Activated CD8-positive, alpha-beta memory T cell treated with anti-CD3 and anti-CD28 coated beads for 1 hour (primary cell): ENCODE measurements at places on chromosomes 4 and X.

GRCh38 chr4:151147000-151147399 lies 47.6 kb downstream of the RPS3A start:
- DNase-seq = no peak

DNA sequence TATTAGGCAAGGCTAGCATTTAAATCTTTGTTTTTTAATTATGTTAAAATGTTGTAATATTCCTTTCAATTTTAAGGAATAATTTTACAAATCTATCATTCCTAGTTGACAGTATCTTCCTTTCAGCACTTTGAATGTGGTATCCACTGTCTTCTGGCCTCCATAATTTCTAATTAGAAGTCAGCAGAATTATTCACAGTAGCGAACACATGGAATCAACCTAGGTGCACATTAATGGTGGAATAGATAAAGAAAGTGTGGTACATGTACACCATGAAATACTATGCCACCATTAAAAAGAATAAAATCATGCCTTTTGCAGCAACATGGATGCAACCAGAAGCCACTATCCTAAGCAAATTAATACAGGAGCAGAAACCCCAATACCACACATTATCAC lies 1887.8 kb downstream of the PCDH7 start:
- DNase-seq = no peak

DNA sequence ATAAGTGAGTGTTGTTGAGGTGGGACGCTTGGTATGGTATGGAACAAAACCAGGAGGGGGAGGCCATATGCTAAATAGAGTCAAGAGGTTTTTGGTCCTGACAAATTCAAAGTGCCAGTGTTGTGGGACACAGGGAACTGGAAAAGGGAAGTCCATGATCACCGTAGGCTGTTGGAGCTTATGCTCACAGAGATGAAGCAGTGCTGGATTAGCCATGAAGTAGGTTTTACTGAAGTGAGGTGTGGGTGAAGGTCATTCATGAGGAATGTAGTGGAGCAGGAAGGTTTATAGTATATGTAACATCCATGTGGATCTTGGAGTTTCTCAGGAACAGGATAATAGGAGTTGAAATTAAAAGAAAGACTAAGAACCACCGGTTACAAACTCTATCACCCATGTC lies 256.1 kb upstream of the PITX2 start:
- no peak for DNase-seq

GRCh38 chrX:30812326-30812725 lies 76.7 kb downstream of the TAB3 start:
- DNase-seq = no peak

DNA sequence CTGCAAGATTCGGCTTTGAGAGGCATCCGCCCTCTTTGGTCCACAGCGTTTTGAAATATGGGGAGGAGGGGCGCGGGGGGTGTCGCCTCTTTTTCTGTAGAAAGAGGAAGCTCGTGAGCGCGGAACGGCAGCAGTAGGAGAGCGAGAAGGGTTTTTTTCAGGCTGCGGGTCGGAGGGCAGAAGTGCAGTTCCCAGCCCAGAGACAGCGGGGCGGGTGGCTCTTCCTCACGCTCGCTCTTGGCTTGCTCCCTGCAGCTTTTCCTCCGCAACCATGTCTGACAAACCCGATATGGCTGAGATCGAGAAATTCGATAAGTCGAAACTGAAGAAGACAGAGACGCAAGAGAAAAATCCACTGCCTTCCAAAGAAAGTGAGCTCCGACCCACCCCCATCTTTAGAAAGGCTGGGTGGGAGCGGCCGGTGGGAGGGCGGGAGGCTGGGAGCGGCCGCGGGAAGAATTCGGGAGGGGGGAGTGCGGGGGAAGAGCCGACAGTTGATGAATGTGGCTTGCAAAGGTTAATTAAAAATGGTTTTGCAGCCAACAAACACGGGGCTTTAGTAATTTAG lies 1.2 kb downstream of the TMSB4X start:
- no peak for DNase-seq

- DNase-seq = no peak
Measured at GRCh38 chrX:96403446-96403845, 281.2 kb upstream of the DIAPH2 start.

DNA sequence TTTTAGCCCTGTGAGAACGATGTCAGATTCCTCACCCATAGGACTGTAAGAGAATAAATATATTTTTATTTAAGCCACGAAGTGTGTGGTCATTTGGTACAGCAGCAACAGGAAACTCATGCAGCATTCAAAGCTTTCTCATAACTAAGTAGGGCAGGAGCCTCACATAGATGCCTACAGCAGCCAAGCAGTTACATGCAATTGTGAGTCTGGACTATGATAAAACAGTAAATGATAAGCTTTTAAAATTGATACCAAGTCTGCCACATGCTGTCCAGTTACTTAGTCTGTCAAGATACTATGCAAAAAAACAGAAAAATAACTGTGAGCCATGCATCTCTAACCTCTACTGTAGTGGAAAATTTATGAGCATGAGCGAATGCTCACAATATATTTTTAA lies 359.6 kb downstream of the HS3ST1 start:
- no peak for DNase-seq

DNA sequence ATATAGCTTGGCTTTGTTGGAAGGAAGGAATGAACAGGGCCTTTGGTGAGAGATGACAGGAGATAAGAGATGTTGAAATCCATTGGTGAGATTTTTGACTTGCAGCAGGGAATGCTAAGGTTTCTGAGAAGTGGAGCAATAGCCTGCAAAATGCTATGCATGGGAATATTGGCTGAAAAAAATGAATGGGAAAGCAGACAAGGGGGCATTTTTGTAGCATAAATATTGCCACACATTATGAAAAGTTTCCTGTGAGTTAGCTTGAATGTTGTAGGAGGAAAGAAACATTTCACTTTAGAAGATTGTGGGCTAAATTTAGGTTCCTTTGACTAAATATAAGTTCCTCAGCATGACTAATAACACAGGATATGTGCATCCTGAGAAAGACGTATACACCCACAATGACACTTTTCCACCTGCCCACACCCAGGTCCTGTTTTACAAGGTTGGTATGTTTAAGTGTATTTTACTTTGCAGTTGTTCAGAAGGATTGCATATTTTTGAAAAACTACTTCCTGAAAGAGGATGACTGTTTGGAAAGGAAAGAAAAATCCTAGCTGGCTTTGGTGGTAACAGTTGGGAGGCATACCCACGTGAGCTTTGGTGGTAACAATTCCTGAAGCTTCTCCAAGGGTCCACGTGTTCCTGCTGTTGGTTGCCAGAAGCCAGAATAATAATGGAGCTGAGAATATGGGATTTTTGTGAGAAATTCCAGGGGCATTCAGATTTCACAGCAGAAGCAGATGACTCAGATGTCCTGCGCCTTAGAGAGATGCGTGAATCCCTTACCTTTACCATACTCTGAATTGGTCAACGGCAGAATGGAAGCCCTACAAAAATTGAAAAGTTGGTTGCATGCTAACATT lies 28.5 kb downstream of the PHEX start:
- DNase-seq = no peak

DNA sequence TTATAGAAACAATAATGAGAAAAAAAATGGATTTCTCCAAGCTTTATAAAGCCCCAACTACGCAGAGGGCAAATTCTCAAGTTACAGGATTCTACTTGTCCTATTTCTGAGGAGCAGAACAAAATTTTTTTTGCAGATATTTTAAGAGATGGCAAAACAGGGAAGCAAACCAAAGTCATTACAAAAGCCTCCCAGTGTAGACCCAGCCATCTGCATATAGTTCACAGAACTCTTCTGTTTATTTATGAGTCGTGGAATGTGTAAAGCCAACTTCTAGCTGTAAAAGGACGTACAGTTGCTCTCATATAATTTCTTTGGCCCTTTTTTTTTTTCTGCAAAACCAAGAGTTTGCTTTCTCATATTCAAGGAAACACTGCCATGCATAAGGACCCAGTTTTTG lies 120.4 kb downstream of the PCDH7 start:
- DNase-seq = no peak

DNA sequence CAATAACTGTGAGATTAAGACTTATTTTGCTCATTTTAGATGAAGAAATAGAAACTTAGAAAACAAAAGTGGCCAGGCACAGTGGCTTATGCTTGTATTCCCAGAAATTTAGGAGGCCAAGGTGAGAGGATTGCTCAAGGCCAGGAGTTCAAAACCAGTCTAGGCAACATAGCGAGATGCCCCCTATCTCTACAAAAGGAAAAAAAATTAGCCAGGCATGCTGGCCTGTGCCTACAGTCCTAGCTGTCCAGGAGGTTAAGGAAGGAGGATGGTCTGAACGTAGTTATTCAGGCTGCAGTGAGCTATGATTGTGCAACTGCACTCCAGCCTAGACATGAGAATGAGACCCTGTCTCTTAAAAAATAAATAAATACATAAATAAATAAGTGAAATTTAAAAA lies 28.0 kb downstream of the APELA start:
- no peak for DNase-seq

GRCh38 chr4:133233922-133234321 lies 84.8 kb downstream of the PCDH10 start:
- no peak for DNase-seq

- no peak for DNase-seq
Measured at GRCh38 chr4:113687067-113687718, 74.3 kb downstream of the CAMK2D start.

DNA sequence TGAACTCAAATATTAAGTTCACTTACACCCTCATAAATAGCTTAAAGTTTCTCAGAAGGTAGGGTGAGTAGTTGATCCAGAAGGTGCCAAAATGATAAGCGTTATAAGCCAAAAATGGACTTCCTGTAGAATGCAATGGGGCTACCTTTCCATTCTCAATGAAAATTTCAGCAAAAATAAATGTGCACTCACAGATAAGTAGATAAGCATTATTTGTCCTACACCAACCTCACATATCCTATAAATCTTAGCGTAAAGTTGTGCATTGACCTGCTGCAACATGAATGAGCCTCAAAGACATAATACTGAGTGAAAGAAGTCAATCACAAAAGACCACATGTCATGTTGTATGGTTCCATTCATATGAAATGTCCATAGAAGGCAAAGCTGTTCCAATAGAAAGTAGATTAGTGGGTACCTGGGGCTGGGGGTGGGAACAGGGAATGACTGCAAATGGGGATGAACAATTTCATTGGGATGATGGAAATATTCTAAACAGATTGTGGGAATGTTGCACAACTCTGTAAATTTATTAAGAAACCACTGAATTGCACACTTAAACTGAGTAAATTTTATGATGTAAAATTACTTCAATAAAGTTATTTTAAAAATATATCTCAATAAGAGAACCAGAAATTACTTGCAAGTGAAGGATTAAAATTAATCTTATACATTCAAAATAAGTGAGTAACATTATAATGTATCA lies 100.9 kb downstream of the AMELX start:
- no peak for DNase-seq

DNA sequence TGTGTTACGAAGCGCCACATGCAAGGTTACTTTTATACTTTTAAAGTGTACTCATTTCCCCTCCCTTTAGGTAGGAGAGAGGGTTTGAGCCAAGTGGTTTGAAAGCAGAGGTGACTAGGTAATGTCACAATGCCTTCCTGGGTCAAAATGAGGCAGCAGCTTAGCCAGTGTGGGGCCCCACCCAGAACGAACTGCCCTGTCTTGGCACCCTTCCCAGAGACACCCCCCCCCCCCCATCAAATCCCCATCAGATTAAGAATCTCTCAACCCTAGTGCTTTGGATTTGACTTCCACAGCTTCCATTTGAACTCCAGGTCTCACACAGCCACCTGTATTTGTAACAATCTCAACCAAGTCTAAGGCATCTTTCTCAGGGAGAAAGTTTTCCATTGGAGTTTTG lies 31.1 kb downstream of the BCOR start:
- no peak for DNase-seq

- no peak for DNase-seq
Measured at GRCh38 chr4:2510351-2511259, 25.8 kb upstream of the FAM193A start.

DNA sequence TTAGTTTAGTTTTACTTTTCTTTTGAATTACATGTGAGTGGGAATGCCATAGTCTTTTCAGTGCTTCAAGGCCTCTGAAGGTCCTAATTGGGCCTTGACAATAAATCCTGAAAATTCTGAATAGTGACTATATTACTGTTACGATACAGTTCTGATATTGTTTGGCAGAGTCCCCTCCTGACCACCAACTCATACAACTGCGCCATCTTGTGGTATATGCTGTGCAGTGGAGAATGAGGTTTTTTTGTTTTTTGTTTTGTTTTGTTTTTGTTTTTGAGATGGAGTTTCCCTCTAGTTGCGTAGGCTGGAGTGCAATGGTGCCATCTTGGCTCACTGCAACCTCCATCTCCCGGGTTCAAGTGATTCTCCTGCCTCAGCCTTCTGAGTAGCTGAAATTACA lies 56.6 kb upstream of the CHRDL1 start:
- no peak for DNase-seq

- no peak for DNase-seq
Measured at GRCh38 chr4:22014222-22014741, 65.7 kb upstream of the KCNIP4 start.

- no peak for DNase-seq
Measured at GRCh38 chr4:40193016-40193571, 3.7 kb upstream of the RHOH start.

DNA sequence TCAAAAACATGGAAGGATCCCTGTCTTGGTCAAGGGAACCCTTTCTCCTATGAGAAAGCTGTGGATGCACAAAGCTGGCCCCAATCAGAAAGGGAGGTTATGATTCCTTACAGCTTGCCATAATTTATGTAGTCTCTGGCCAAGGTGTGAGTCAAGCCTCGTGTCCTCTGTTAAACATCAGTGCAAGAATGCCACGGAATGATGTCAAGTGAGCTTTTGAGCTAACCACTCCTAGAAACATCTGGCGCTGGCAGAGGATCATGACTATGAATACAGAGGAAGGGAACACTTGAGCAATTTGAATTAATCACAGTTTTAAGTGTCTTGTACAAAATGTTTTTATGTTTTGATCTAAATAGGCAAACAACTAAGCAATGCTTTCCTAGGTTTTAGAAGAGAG lies 51.5 kb upstream of the RAP2C start:
- no peak for DNase-seq

DNA sequence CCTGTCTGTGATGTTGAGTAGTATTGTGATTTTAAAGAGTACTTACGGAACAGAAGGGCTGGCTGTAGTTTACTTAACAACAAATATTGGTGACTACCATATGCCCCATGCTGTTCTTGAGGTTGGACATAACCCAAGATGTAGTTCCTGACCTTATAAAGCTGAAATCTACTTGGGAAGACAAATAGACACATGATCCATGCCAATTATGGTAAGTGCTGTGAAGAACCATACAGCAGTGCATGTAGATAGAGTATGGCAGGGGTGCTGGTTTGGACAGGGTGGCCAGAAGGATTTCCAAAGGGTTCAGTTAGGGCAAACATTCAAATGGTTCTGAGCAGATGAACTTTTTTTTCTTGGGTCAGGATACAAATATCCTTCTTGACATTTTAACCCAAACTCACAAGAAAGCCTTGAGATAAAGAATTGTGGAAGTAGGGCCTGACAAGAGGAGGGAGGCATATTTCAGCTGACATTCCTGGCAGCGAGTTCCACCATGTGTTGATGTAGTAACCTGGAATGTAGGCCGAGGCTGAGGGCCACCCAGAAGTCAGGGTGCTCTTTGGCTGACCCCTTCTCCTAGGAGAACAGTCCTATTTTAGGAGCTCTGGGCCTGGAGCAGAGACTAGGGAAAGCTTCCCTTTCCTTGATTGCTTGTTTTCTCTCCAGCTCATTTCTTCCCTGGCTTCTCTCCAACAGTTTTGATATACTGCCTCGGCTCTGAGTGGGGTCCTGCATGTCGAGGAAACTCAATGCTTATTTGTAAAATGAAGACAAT lies 74.2 kb downstream of the FREM3 start:
- DNase-seq = no peak
